Hindlimb muscle (tissue), 1 donor: ENCODE measurements at places on chromosomes 12 and 14.

DNA sequence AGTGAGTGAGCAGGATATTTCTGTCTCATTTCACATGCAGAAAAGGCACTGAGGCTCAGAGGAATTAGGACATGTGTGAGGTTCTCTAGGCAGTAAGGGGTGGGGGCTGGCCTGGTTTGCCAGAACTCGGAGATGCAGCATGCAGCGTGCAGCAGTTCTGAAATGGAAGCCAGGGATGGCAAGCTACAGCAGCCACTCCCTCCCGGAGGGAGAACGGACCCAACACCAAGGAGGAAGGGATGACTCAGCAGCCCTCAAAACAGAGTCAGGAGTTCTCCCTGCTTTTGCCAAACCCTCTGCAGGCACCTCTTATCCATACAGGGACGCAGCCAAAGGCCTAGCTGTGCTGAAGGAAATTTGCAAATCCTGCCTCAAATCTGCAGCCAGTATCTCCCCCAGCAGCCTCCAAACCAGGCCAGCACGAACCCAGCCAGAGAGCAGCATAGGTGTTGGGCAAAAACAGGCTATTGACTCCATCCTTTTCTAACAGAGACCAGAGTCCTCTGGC is 10.3 kb upstream of the SERPINA3 start:
- peak; percentile 64 for DNase-seq

DNA sequence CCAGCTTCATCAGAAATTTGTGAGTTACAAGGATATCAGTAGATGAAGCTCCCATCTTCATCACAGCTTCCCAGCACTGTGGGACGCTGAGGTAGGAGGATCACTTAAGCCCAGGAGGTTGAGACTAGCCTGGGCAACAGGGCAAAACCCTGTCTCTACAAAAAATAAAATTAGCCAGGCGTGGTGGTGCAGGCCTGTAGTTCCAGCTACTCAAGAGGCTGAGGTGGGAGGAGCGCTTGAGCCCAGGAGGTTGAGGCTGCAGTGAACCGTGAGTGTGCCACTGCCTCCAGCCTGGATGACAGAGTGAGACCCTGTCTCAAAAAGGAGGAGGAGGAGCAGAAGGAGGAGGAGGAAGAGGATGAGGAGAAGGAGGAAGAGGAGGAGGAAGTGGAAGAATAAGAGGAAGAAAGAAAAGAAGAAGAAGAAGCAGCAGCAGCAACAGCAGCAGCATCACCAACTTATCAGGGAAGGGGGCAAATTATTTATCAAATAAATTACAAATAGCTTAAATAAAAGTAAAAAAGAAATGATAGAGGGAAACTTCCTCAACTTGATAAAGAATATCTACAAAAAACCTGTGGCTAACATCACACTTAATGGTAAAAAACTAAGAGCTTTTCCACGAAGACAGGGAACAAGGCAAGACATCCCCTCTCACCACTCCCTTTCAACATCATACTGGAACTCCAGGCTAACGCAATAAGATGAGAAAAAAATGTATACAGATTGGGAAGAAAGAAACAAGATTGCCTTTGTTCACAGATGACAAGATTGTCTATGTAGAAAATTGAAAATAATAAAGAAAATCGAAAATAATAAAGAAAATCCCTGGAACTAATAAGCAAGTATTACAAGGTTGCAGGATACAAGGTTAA is 69.6 kb downstream of the NINJ2 start:
- no peak for DNase-seq

- no peak for DNase-seq
Measured at GRCh38 chr12:22169376-22169775, 123.4 kb downstream of the CMAS start.

- DNase-seq, result no peak
Measured at GRCh38 chr12:67909091-67909531, 80.1 kb upstream of the IFNG-AS1 start.

GRCh38 chr14:69356903-69357543 is 41.1 kb downstream of the ERH start:
- DNase-seq, result no peak

- DNase-seq, result no peak
Measured at GRCh38 chr12:57717846-57718640, 20.5 kb downstream of the AGAP2 start.

DNA sequence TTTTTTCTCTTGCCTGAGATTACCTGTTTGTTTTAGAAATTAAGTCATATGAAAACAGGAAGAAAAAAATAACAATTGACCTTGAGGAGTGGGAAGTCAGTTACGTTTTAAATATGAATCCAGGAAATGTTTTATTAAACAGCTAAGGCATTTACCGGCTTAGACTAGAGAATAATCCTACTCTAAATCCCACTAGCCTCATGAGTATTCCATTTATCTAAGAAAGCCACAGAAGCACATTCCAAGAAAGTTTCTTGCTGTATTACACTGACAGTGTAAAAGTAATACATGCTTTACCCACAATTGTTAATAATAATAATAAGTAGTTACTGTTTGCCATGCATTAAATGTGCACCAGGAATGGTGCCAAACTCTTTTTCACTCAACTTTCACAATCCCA is 90.9 kb downstream of the BMP4 start:
- no peak for DNase-seq

DNA sequence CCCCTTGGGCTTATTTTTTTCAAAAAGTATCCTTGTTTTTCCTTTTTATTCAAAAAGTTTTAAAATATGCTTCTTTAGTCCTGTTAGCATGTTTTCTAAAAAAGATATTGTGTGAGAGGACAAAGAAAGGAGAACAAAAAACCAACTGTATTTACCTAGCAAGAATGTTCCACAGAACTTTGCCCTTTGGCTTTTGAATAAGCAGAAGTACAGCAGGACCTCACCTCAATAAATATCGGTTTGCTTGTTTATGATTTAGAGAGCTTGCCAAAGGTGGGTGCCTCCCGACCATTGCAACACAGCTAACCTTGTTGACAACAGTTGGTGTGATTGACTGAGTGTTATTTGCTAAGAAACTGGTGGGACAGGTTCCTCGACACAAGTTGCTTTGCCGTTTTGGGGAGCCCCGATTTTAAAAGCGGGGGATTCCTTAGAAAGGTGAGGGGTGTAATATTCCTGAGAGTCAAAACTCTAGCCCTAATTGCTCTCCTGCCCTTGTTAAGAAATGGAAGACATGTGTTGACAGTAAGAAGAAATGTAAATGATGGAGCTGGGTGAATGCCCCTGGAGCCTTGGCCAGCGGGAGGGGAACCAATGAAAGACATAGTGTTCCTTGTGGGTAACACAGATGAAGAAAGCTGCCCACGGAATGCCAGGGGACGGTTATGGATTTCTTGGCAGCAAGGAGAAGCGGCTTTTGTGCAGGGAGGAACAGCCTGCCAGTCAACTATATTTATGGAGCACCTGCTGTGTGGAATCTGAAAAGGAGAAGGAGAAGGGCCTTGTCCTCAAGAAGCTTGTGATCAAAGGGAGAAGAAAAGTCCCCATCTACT is 13.7 kb downstream of the MYBPC1 start:
- no peak for DNase-seq

DNA sequence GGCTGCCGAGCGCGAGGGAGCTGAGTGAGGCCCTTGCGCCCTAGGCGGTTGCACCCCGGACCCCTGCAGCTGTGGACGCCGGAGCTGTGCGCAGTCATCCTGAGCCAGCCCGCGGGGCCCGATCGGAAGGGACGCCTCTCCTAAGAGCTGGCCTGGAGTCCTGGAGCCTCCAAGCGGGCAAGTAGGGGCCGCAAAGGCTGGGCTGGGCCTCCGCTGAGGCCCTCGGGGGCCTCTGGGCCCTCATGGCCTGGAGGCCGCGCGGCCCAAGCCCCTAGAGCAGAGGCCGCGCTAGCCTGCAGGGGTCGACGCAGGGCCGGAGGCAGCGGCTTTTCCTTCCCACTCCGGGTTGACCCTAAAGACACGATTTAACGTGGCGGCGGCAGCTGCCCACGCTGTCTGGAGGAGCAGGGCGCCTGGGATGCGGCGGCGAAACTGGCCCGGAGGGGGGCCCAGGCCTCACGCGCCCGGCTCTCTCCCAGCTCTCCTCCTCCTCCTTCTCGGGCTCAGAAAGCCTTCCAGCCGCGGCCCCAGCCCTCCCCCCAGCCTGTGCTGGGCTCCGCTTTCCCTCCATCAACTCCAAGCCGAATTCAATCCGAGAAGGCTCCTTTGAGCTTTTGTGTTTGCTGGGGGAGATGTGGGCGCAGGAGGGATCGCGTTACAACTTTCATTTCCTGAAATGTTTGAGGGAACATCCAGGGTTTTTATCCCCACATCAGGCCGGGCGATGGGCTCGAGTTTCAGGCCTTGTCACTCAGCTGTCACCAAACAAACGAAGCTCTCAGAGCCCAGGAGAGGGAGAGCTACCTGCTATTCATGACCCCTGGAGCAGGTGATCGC is 11.6 kb downstream of the SIX1 start:
- DNase-seq, result peak; percentile 77

DNA sequence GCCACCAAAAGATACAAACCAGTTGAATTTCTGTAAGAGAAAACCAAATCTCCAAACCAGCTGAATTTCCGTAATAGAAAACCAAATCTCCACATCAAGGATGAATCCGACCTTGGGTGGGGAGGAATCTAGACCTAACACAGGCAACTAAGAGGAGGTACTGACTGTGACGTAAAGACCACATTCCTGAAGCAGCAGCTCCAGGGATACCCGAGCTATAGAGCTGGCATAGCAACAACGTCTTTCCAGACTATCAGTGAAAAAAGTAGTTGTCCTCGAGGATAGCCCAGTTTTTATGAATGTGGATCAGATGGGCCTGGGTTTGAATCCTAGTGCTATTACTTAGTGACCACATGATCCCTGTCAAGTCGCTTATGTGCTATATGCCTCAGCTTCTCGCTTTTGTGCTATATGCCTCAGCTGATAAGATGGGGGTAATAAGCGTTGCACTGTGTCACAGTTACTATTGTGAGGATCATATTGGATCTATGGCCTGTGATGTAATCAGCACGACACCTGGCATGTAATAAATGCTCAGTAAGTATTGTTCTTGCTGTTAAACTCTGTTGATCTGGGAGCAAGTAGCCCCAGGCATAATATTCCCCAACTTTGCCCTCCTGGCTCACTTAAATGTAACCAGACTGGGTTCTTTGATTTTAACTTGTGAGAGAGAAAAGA is 113.8 kb downstream of the EGLN3 start:
- no peak for DNase-seq

DNA sequence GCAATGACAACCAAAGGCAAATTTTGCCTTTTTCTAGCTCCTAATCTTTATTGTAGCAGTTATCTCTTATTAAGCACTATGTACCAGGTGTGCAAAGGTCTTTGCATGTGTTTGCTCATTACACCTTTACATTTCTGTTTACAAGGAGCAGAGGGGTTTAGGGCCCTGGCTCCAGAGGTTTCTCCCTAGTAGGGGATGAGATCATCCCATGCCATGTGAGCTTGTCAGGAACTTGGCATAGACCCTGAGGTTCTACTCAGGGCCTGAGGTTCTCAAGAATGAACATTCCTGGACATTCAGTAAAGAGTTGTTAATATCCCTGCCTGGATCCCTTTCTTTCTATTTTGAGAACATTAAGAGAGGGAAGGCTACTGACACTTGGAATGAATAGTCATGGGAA is 292.0 kb downstream of the RPAP3 start:
- no peak for DNase-seq

DNA sequence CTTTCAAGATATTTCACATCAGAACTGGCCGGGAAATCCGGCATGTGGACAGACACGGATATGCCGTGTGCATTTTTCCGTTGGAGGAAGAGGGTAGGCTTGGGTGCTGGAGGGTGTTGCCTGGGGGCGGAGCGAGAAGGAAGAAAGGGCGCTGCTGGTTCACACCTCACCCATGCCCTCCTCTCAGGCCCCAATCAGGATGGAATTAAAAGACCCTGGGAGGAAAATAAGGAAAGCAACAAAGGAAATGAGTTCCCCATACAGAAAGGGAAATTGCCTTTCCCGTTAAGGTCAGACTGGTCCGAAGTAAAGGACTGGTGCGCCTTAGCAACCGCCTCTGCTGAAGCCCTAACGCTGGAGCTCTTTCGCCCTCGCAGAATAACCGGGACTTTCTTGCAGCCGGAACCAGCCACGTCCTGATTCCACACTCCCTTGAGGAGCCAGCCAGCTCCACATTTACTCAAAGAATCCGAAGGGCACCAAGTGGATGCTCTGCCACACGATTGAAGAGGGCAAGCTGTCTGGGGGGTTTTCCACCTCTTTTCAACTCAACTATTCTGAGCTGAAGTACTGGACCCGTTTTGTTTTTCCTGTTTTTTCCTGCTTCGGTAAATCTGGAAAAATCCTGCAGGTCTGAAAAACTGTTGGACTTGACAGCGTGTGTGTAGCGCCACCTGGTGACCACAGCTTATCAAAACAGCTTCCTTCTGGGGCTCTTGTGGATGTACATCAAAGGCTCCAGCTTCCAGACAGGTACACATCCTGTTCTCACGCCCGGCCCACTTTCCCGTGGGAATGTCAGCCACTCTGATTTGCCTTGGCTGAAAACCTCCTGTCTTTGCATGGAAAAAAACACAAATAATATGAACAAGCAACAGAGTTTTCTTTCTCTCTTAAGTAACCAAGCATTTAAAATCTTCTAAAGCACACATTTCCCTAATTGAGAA is 37.6 kb upstream of the BCL2L14 start:
- DNase-seq, result peak; percentile 88

DNA sequence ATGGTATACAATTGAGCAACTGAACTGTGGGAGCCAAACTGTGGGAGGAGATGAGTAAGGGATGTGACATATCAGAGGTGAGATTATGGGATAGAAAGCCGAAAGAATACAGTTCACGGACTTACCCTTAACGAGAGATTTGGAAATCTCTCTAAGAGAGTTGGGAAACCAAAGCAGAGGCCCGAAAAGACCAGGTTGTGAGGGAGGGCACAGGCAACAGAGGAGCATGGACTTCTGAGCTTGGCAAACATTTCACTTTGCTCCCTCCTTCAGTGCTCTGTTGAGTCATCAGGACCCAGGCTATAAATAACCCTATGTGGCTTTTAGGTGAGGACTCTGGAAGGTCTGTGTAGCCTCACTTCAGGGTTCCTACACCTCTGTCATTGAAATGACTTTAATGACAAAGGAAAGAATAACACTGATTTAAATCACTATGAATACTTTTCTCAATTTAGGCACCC is 120.6 kb downstream of the TGFB3 start:
- no peak for DNase-seq

GRCh38 chr14:38255408-38255672 is 553 bp downstream of the CLEC14A start:
- peak; percentile 52 for DNase-seq

DNA sequence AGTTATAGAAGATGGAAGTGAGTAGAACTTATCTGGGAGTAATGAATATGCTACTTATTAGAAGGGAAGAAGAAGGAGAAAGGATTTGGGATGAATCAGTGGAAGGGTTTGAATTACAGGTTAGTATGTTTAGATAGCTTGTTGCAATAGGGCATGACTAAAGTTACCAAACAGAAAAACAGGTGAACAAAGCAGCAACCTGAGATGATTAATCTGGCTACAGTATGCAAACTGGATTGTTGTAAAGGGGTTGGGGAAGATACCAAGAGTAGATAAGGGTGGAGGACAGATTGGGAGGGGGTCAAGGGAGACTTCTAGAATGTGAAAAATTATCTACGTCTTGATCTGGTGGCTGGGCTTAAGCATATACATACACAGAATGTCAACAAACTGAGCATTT is 73.4 kb upstream of the CLEC14A start:
- no peak for DNase-seq

DNA sequence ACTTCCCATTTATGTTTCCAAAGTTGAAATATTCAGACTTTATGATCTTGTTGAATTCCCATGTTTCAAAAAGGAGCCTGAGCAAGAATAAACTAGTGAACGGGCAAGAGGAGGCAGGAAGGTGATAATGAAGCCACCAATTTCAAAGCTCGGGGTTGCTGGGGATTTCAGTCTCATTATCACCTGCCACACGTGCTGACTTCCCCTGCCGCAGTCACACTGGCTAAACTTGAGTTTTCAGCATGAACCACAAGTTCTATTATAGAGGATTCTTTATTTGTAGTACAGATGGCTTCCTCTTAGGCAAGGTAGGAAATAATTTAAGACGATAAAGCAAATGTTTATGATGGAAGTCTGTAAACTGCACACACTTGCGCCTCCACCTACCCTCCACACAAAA is 18.1 kb upstream of the DIABLO start:
- DNase-seq, result no peak
